ENCODE measurements at places on chromosomes 1 and 21. TPM values are rescaled to one million over a fixed set of nuclear protein-coding genes. Genes with fewer than 3 reads are reported as not detected.

PLA2G4A gene
- 15.4 TPM for total RNA-seq

LCE3E gene
- not detected for total RNA-seq

FCRL4 gene
- total RNA-seq = not detected

FAM43B gene
- total RNA-seq = 3.0 TPM

ADGRL2 gene
- total RNA-seq = 111 TPM

OR10K1 gene
- total RNA-seq = not detected

KIF17 gene
- total RNA-seq = 3.9 TPM

GRCh38 chr1:247334378-247335133 lies 2.9 kb upstream of the ZNF496 start:
- peak; percentile 34 for DNase-seq

GRCh38 chr1:9267827-9268581 lies 24.7 kb upstream of the SPSB1 start:
- DNase-seq = no peak

- DNase-seq = no peak
Observed at GRCh38 chr21:31267644-31268043, 76.4 kb downstream of the TIAM1 start.

- DNase-seq = no peak
Observed at GRCh38 chr1:225467193-225468020, 39.6 kb upstream of the LBR start.

GRCh38 chr1:24020025-24020424 lies 39.9 kb upstream of the SRSF10 start:
- DNase-seq = no peak

DNA sequence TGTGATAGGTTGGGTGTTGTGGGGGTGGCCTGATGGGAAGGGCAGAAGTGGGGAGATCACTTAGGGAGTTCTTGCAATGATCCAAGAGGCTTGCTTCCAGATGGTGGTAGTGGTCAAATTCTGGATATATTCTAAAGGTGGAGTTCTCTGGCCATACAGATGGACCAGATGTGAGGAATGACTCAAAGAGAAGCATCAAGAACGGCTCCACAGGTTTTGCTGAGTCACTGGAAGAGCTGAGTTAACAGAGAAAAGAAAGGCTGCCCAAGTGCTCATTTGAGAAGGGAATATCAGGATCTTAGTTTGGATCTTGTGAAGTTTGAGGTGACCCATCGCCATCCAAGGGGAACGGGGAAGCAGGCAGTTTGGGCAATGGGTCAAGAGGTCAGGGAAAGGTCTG lies 192.9 kb upstream of the GALNT2 start:
- no peak for DNase-seq

DNA sequence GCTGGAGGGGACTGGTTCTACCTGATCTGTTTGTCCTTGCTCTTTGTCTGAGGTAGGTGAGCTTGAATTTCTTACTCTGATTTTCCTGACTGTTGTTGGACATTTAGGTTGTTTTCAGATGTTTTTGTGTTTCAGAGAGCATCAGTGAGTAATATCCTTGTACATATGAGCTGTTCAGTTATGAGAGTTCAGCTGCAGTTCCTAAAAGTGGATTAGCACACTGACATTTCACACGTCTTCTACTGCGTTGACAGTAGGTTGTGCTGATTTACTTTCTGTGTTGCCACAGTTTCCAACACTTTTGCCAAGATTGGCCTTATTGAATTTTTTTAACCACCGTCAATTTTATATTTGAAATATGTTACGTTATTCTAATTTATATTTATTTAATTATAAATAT lies 27.7 kb downstream of the CXADR start:
- no peak for DNase-seq

DNA sequence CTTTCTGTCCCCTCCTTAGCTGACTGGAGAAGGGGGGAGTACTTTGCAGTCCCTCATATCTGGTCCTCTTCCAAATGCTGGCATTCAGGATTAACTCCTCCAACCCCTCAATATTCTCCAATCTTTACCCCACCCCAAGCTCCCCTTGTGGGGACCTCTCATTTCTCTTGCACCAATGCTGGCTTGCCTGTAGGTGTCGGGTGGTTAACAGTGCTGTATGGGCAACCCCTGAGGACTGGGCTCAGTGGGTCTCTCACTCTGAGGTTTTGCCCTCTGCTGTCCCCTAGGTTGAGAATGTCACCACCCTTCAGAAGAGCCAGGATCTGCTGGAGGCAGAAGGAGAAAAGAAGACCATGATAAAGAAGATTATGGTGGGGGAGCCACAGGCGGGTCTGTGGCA lies 27.0 kb downstream of the MROH7 start:
- no peak for DNase-seq

DNA sequence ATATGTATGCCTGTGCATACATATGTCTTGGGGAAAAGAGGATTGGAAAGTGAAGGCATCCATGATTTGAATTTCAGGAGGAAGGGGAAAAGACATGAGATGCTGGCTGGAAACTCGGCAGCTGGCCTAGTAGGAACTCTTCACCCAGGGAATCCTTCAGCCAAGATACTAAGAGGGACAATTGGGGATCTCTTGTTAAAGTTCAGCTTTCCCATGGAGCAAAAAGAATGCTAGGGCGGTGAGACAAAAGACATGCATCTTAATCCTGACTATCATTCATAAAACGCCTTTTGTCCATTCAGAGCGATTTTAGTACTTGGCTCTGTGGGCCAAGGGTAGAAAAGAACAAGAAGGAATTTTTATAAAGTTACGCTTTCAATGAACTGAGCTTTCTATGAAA lies 20.5 kb downstream of the PDPN start:
- DNase-seq = no peak

- DNase-seq = no peak
Observed at GRCh38 chr1:177472567-177472966, 301.8 kb downstream of the BRINP2 start.

- DNase-seq = no peak
Observed at GRCh38 chr1:160429702-160430535, 29.6 kb downstream of the VANGL2 start.

GRCh38 chr21:25737421-25737820 lies 2.6 kb downstream of the GABPA start:
- DNase-seq = no peak

GRCh38 chr1:159098596-159098995 lies 22.0 kb upstream of the AIM2 start:
- DNase-seq = no peak

Data from spinal cord (tissue), 10 donors.